IMR-90 (cell line): ENCODE measurements at places on chromosomes 5 and 9. TPM values are rescaled to one million over a fixed set of nuclear protein-coding genes. Genes with fewer than 3 reads are reported as not detected.

- DNase-seq = no peak
Measured at GRCh38 chr9:6764950-6765349, 7.2 kb downstream of the KDM4C start.

The TMEM215 gene
- polyA plus RNA-seq = not detected in 2 replicates

The RNF183 gene
- not detected in 2 replicates for polyA plus RNA-seq

DNA sequence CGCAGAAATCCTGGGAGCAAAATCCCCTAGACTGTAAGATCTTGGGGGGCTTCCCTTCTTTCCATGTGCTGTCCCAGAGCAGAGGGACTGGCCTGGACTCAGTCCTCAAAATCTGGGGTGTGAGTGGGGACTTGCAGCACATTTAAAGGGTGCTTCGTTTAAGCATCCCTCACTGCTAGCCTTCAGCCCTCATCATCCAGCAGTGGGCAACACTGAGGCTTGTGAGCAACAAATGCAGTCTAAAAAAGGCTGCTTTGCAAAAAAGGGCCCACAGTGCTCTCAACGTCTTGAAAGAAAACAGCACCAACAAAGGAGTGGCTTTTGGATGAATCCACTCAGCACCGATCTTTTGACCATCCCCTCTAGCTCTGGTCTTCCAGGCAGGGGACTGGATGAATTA, 128.3 kb upstream of the TBC1D2 start:
- DNase-seq = peak; percentile 46

GRCh38 chr9:99626426-99626825, 195.3 kb upstream of the NR4A3 start:
- DNase-seq = no peak

The FAM78A gene
- 0.27 and 0.56 TPM in 2 replicates for polyA plus RNA-seq

The NUDCD2 gene
- polyA plus RNA-seq = 3.1 and 3.5 TPM in 2 replicates

DNA sequence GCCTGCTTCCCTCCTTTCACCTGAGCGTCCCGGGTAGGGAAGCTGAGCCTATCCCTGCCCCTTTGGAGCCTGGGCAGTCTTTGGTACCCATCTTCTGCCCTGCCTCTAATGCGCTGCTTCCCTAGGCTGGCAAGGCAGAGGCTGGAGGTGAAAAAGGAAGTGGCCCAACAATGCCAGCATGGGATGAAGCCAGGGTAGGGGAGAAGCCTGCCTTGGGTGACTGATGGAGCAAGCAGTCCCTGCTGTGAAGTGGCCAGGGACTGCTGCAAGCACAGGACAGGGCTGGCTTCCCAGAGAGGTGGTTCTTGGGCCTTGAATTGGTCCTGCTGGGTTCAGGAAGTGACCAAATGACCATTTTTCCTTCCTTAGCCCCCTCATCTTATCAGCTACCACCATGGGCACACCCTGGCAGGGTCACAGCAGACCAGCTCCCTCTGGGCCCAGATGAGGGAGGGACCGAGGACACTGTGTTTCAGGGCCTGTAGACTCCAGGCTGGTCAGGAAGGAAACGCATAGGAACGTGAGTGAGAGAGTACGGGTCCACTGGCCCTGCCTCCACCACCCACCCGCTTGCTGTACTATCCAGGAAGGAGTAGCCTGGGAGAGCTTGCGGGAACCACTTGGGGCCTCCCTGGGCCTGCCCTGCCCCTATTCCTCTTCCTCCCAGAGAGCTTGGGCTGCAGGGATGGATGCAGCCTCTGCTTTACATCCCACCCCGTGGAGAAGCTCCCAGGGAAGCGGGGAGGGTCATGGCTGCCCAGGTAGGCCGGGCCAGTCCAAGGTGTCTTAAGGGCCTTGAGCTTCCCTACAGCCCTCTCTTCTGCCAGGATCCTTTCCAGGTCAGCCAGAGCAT, 102.6 kb downstream of the DAB2IP start:
- no peak for DNase-seq

- no peak for DNase-seq
Measured at GRCh38 chr9:132989014-132989310, 10.5 kb downstream of the GFI1B start.

The KLF4 gene
- polyA plus RNA-seq = 3.8 and 6.9 TPM in 2 replicates

GRCh38 chr5:102931085-102931725, 176.1 kb downstream of the PAM start:
- DNase-seq = no peak

- peak; percentile 81 for DNase-seq
Measured at GRCh38 chr5:147558826-147559225, 49.0 kb upstream of the DPYSL3 start.

DNA sequence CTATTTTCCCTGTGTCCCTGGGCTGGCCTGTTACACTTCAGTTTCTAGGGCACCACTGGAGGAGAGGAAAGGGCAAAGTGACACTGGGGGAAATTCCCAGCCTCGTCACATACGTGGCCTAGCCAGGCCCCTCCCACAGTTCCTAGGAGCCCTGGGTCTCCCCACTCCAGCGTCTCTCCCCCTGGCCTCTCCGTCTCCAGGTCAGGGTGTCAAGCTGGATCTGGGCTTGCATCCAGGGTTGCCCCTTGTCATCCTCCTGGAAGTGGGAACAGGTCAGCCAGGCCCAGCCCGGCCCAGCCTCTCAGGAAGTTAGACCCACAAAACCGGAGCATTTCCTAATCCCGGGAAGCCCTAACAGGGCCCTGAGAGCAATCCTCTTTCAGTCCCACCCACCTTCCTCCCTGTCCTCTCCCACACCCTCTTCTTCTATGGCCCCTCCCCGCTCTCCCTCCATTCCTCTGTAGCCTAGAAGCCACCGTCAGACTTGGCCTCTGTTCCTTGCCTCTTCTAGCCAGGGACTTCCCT, 4.7 kb upstream of the TNIP1 start:
- peak; percentile 44 for DNase-seq

DNA sequence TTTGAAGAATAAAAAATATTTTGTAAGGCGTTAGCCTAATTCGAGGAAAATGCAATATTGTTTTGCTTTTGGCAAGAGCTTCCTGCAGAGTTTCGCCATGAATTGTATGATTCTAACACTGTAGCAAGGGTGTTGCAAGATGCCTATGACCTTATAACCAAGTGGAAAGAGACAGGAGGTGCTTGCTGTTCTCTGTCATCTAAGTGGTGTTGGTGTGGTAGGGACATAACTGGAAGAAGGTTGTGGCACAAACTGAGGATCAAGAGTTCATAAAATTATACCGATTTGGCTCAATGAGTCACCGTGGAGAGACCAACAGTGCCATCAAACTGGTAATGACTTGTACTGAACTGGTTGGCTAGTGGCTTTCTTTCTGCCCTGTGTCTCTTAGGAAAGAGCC, 6.3 kb downstream of the STC2 start:
- peak; percentile 40 for DNase-seq

DNA sequence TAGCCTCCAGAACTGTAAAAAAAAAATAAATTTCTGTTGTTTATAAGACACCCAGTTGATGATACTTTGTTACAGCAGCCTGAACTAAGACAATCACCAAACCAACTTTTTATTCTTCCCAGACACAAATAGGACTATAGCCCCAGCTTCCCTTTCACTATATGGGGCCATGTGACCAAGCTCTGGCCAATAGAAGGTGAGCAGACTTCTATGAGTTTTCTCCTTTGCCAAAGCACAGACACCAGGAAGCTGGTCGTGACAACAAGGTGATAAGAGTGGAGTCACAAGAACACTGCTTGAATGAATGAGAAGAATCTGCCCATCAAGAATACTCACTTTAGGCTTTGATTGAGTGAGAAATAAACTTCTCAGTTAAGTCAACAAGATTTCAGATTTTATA, 217.7 kb downstream of the DEPDC1B start:
- no peak for DNase-seq

DNA sequence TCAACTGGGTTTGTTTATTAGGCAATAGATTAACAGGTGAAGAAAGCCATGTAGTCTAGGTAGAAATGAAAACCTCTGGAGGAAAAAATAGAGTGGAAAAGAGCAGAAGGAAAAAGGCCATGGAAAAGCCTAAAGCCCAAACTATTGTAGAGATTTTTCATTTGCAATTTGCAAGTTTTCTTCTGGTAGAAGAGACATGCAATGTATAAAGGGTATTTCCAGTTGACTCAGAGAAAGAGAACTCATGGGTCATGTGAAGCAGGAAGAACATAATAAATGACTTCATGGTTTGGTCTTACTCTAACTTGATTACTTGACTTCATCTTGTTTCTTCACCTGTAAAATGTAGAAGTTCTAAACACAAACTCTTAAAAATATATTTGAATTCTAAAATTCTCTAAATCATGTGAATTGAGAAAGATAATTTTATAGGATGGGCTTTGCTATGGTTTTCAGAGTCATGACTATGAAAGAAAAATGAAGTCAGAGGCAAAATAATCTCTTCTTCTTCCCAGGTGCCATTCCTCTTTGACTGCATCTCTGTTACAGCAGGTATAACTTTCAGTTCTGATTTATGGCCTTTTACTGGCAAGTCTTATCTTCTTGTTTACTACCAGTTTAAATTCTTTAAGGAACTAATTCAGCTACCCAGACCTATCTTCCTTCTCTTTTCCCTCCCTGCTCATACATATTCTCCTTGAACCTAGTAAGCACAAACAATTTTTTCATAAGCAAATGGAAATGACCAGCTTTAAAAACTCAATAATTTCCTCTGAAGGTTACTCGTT, 47.7 kb upstream of the TMC1 start:
- DNase-seq = peak; percentile 91

- DNase-seq = no peak
Measured at GRCh38 chr5:174245516-174246075, 200.1 kb downstream of the NSG2 start.

DNA sequence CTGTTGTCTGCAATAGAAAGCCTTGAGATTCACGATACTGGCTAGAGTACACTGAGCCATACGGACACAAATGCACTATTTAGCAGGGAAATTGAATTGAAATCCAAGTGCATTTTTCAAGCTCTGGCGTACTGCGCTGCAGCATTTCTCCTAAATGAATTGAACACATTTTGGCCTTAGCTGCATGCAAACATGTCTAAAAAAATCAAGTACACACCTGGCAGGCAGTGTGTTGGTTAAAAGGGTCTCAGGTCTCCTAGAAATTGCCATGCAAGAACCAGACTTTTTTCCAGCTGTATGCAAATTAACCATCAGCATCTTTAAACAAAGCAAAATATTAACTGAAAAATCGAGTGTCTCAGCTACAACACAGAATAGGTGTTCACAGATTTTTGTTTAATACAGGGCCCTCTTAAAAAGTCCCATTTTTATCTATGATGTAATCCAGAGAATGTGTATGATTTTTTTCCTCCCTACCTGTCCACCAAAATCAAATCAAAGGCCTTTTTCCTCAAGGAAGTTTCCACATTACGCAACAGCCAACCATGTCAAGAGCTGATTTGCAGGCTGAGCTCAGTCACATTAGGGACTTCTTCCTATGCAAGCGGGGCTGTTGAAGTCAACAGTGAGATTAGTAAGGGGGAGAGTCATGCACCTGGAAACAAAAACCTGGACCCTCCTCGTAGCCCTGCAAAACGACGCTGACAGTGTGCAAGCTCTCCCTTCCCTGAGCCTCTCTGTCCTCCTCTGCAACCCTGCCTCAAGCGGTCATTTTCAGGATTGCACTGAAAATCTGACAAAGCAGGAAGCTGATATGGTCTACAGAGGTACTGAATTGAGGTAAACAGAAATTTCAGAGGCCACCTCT, 14.1 kb upstream of the SFXN1 start:
- DNase-seq = peak; percentile 36

The CTXN3 gene
- polyA plus RNA-seq = not detected in 2 replicates

DNA sequence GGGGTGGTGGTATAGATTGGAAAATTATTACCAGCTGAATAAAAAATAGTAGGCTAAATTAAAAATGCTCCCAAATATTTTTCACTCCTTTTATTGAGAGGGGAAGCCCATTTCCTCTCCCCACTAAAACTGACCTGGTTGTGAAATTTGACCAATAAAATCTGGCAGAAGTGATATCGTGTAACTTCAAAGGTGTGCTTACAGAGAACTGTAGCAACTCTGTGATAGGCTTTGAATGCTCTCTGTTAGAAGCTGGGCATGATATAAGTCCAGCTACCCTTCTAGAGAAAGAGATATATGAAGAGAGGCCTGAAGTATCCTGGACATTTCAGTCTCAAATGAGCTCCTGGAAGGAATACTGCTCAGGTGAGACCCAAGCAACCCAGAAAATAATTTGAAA, 10.2 kb upstream of the RFK start:
- no peak for DNase-seq

DNA sequence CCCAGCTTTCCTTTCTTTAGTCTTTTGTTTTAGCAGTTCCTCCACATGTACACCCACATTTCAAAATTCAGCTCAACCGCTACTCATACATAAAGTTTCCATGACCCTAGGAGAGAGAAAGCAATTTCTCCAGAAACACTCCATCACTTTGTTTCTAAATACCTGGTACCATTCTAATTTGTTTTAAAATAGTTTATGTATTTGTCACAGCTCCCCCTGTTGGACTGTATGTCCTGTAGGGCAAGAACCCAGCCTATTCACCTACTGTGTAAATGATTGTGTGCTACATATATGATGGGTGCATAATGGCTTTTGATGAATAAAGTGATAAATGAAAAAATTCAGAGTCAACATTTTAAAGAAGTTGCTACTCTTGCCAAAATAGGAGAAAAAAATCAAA, 139.1 kb downstream of the COX7C start:
- DNase-seq = no peak

The MAMDC4 gene
- 3.5 and 5.0 TPM in 2 replicates for polyA plus RNA-seq

The SLC25A2 gene
- polyA plus RNA-seq = not detected in 2 replicates

The CARD19 gene
- polyA plus RNA-seq = 111 and 126 TPM in 2 replicates

The ZNF169 gene
- 2.0 and 3.2 TPM in 2 replicates for polyA plus RNA-seq

DNA sequence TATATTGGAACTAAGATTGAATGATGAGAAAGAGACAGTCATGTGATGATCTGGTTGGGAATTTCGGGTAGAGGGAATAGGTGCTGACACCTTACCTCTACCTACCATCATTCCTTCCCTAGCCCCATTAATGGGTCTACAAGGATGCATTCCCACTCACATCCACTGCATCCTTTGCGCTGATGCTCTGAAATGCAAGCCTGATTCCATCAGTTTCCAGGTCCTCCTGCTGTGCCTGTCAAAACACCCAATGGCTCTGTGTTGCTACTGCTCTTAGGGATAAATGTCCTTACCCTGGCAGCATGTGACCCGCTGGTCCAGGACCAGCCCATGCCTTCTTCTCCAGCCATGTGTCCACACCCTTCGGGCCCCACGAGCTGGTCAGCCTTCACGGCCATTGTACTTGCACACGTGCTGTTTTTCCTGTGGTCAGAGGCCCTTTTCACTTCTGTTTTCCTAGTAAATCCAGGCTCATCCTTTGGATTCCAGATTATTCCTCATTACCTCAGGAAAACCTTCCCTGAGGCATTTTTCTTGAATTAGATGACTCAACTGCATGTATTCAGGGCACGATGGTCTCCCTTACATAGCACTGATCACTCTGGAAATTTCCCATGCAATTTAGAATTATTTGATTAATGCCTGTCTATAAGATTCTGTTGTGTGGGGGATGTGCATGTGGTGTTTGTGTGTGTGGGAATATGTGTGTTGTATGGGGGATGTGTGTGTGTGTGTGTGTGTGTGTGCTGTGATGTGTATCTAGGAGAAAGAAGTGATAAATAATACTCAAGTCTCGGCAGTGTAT, 185.0 kb downstream of the DIRAS2 start:
- no peak for DNase-seq
